ENCODE measurements at places on chromosomes 6 and 20.
A peak's percentile ranks its signal among the peaks of the same experiment; 100 is the strongest.

DNA sequence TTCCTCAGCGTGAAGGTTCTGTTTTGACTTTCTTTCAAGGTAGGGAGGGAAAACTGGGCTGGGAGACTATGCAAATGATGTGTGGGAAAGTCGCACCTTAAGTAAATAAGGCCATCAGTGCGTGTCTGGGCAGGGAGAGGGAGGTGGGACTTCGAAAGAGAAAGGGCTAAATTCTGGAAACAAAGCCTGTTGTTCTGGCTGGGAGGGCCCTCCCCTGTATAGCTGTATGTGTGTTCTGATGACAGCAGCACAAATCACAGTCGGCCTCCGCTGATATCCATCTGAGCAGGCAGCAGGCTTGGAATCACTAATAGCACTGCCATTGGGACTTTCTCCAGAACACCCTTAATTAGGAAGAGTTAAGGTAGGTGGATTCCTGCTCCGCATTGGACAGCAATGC, 19.2 kb downstream of the JAG1 start:
- no peak for ATAC-seq

DNA sequence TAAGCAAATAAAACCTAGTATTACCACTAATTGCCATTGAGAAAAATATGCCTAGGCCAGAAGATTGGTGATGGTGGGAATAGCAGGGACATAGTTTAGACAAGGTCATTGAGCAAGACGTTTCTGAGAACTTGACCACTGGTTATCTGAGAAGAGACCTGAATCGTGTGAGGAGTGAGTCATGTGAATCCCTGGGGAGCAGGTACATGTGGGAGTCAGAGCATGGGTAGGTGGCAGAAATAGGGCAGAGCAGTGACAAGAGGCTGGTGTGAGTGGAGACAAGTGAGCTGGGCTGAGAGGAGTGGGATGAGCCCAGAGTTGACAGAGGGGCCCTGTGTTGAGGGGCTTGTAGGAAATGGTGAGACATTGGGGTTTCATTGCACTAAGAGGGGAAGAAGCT, 16.4 kb downstream of the MICA start:
- no peak for ATAC-seq

GRCh38 chr6:4929097-4929718, 74.6 kb downstream of the RPP40 start:
- no peak for ATAC-seq

DNA sequence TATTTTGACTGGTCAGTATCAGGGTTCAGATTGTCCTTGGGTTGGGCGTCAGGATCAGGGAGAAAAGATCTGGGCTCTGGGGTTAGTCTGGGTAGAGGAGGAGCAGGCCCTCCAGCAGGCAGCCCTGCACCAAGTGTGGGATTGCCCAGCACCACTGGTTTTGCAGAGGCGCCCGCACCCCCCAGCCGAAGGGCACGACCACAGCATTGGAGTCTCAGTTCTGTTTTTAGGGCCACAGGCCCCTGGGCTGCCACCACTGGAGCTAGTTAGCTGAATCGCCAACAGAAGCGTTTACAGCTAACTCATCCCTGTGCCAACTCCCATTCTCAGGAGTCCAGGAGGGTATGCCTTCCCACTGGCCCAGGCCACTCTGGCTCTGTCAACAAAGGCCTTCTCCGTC, 84.2 kb downstream of the TCP11 start:
- no peak for ATAC-seq

DNA sequence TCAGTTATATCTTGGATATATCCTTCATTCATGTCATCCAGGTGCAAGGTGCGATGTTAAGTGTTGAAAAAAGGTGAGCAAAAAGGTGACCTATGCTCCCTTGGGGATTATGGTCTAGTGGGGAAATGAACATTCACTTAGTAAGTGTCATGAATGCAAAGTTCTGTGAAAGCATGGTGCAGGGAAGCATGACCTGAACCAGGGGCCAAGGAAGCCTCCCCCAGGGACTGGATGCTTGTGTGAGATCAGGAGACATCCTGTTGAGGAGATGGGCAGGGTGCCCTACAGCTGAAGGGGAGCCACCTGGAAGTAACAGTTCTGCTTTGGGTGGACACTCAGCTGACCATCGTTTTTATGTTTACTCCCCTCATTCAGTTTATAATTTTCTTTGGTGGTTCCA, 179.5 kb downstream of the SYNDIG1 start:
- ATAC-seq = no peak

GRCh38 chr6:29603930-29604329, 19.0 kb downstream of the OR2H2 start:
- no peak for ATAC-seq

GRCh38 chr20:2295886-2296515, at the start of gene TGM3:
TGM3 (plus strand) TSS chr20:2296001; CDS start chr20:2296064, 63 bp downstream.
- ATAC-seq = no peak

GRCh38 chr6:113122060-113122459, 735.1 kb upstream of the MARCKS start:
- ATAC-seq = no peak

DNA sequence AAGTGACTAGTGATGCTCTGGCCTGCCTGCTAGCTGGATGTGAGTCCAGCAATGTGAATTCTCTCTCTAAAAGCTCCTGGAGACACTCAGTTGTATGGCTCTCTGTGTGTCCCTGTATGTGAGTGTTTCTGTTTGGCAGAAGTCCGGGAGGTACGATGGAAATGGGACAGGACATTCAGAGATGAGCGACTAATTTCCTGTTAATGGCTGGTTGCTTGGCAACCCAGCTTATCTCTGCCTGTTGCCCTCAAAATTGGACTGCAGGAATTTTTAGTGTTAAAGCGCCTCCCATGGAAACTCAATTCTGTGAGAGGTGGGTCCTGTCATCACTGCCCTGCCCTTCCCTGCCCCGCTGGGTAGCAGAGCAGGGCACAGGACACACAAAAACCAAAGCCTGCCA, 136.8 kb upstream of the LRFN2 start:
- no peak for ATAC-seq

- no peak for ATAC-seq
These were observed 3.5 kb downstream of the SCML4 start for GRCh38 chr6:107820338-107821261.

GRCh38 chr20:38674092-38674764, 50.1 kb upstream of the SLC32A1 start:
- ATAC-seq = peak; percentile 49

GRCh38 chr20:59051666-59052185, 9.1 kb upstream of the PRELID3B start:
- no peak for ATAC-seq

DNA sequence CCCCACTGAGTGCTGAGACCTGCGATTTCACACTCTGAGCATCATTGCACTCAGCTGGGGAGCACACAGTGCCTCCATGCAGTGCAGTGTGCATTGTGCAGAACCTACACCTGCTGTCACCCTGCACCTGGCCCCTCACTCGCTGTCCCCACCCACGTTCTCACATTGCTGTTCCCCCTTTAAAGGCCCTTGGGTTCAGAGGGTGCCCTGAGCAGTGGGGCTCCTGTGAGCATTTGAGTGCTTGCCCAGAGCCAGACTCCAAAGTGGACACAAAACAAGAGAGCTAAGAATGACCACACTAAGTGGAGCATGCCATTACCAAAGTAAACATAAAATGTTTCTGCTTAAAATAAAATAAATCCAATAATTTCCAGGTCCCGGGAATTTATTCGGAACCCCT, 131.0 kb upstream of the CST7 start:
- ATAC-seq = no peak

- no peak for ATAC-seq
These were observed 1.3 kb upstream of the SIRPA start for GRCh38 chr20:1893721-1894470.

- no peak for ATAC-seq
These were observed 60.1 kb upstream of the AKIRIN2 start for GRCh38 chr6:87762116-87762515.

GRCh38 chr6:127129251-127129650, 10.8 kb downstream of the RSPO3 start:
- no peak for ATAC-seq

GRCh38 chr6:97110626-97111025, 172.4 kb downstream of the MMS22L start:
- ATAC-seq = no peak

GRCh38 chr6:140806431-140806830, 1326.3 kb upstream of the GJE1 start:
- no peak for ATAC-seq

DNA sequence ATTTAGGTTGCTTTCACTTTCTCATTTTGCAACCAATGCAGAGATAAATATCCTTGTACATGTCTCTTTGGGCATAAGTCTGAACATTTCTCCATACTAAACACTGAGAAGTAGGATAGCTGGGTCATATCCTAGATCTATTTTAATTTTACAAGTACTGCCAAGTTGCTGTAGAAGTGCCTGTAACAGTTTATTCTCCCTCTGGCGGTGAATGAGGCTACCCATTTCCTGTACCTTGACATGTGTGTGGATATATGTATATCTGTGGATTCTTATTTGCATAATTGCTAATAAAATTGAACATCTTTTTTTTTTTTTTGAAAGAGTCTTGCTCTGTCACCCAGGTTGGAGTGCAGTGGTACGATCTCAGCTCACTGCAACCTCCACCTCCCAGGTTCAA, 48.0 kb upstream of the PNRC1 start:
- no peak for ATAC-seq

- no peak for ATAC-seq
These were observed 21.3 kb downstream of the TAF11 start for GRCh38 chr6:34866509-34866908.

- ATAC-seq = no peak
These were observed 234.9 kb downstream of the BCKDHB start for GRCh38 chr6:80341330-80341729.

- ATAC-seq = no peak
These were observed 79.0 kb downstream of the NFATC2 start for GRCh38 chr20:51463560-51463959.

- no peak for ATAC-seq
These were observed 61.0 kb downstream of the KIF6 start for GRCh38 chr6:39664173-39664572.

- ATAC-seq = no peak
These were observed 42.9 kb downstream of the ID4 start for GRCh38 chr6:19880066-19880465.

GRCh38 chr20:5495939-5496338, 179.2 kb upstream of the PROKR2 start:
- ATAC-seq = no peak
